GM23338 (cell line): ENCODE measurements at places on chromosomes 5 and 9. TPM values are rescaled to one million over a fixed set of nuclear protein-coding genes. Genes with fewer than 3 reads are reported as not detected.

- H3K4me1 ChIP-seq, result no peaks in the 10 kb centered on the region
- no peak overlapping the region for H3K27ac ChIP-seq
- H3K36me3 ChIP-seq, result no peaks in the 10 kb centered on the region
- no peak for DNase-seq
- H3K4me3 ChIP-seq, result no peak overlapping the region
- H3K27me3 ChIP-seq, result no peaks in the 10 kb centered on the region
Measured at GRCh38 chr5:172549696-172550095, 91.4 kb upstream of the NEURL1B start.

DNA sequence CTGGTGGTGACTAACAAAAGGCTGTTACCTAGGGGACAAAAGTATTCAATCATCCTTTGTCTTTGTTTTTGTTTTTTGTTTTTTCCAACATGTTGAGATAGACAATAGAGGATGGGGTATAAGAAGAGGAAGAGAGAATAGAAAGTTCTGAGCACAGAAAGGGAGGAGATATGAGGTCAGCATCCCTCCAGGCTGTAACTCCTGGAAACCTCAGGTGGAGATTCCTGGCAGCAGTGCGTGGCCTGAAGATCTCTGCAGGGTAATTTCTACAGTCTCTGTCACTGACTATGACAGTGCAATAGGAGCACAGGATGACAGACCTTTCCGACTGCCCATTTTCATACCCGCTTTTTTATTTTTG lies 112.1 kb downstream of the ADRB2 start:
- no peak overlapping the region for H3K27ac ChIP-seq
- no peak overlapping the region for H3K4me3 ChIP-seq
- no peak for DNase-seq
- H3K4me1 ChIP-seq, result no peaks in the 10 kb centered on the region
- no peaks in the 10 kb centered on the region for H3K36me3 ChIP-seq
- no peaks in the 10 kb centered on the region for H3K27me3 ChIP-seq

DNA sequence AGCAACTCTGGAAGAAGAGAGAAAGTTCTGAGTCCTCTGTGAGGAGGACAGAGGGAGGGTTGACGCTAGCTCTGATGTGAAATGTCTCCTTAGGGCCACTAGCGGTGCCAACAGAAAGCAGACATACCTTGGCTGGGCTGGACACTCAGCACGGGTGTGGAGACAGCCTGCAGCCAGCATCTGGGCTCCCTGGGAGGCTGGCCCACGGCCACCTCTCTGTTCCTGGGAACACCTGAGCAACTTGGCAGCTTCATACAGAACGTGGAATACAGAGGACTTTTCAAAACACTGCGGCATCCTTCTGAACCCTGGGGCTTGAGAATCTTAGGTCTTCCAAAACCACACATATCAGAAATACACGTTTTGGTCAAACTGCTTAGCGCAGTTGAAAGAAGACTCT lies 269.1 kb downstream of the FSTL4 start:
- H3K27me3 ChIP-seq, result no peaks in the 10 kb centered on the region
- peaks cover 36% of the 10 kb centered on the region for H3K4me1 ChIP-seq
- DNase-seq, result no peak
- no peaks in the 10 kb centered on the region for H3K36me3 ChIP-seq
- no peak overlapping the region for H3K27ac ChIP-seq

HAPLN1 gene
- total RNA-seq, result 3.6 and 4.0 TPM in 2 replicates

GRCh38 chr9:132712753-132713152 lies 42.5 kb downstream of the GTF3C4 start:
- H3K4me1 ChIP-seq, result no peaks in the 10 kb centered on the region
- no peak overlapping the region for H3K4me3 ChIP-seq
- no peak for DNase-seq
- H3K27me3 ChIP-seq, result no peaks in the 10 kb centered on the region

- H3K36me3 ChIP-seq, result no peaks in the 10 kb centered on the region
- H3K27ac ChIP-seq, result no peak overlapping the region
- H3K4me1 ChIP-seq, result peaks cover 15% of the 10 kb centered on the region
- peaks cover 21% of the 10 kb centered on the region for H3K27me3 ChIP-seq
Measured at GRCh38 chr9:129570450-129571297, 50.2 kb downstream of the C9orf50 start.

- peaks cover 60% of the 10 kb centered on the region for H3K4me1 ChIP-seq
- no peaks in the 10 kb centered on the region for H3K36me3 ChIP-seq
- no peak overlapping the region for H3K4me3 ChIP-seq
- H3K27ac ChIP-seq, result no peak overlapping the region
Measured at GRCh38 chr5:139635606-139636206, 12.4 kb upstream of the CXXC5 start.

DNA sequence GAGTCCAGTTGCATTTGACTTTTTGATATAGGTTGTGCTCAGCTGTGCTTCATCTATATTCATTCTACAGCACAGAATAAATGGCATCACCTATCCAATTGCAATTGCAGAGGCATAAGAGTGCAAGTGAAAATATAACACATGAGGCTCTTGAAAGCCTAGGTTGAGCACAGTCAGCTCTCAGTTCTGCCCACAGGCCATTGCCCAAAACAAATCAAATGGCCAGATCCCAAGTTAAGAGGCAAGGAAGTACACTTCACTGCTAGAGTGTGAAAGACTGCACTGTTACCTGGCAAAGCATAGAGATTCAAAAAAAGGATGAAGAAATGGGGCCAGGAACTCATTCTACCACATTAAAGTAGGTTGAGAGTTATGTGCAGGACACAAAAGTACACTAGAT lies 305.5 kb upstream of the SEMA6A start:
- no peak for DNase-seq
- no peaks in the 10 kb centered on the region for H3K27me3 ChIP-seq
- H3K4me1 ChIP-seq, result no peaks in the 10 kb centered on the region

GRCh38 chr9:132587592-132587955 lies 5.2 kb downstream of the BARHL1 start:
- H3K27me3 ChIP-seq, result peaks cover 100% of the 10 kb centered on the region
- H3K4me1 ChIP-seq, result peaks cover 61% of the 10 kb centered on the region
- no peak overlapping the region; the same call in 1 of the 2 replicates for H3K4me3 ChIP-seq

GRCh38 chr9:3541206-3541605 lies 15.4 kb upstream of the RFX3 start:
- no peaks in the 10 kb centered on the region for H3K27me3 ChIP-seq
- no peaks in the 10 kb centered on the region for H3K36me3 ChIP-seq
- H3K4me3 ChIP-seq, result no peak overlapping the region
- H3K4me1 ChIP-seq, result no peaks in the 10 kb centered on the region

BAAT gene
- total RNA-seq, result 0.14 and 0.58 TPM in 2 replicates

DNA sequence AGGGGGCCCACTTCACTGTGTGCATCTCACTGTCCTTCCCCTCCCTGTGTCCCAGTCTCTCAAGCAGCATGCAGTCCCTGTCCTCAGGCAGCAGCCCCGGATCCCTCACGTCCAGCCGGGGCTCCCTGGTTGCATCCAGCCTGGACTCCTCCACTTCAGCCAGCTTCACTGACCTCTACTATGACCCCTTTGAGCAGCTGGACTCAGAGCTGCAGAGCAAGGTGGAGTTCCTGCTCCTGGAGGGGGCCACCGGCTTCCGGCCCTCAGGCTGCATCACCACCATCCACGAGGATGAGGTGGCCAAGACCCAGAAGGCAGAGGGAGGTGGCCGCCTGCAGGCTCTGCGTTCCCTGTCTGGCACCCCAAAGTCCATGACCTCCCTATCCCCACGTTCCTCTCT lies 62.8 kb upstream of the RARS1 start:
- H3K27me3 ChIP-seq, result no peaks in the 10 kb centered on the region
- H3K27ac ChIP-seq, result no peak overlapping the region
- H3K4me3 ChIP-seq, result no peak overlapping the region
- no peaks in the 10 kb centered on the region for H3K36me3 ChIP-seq

DNA sequence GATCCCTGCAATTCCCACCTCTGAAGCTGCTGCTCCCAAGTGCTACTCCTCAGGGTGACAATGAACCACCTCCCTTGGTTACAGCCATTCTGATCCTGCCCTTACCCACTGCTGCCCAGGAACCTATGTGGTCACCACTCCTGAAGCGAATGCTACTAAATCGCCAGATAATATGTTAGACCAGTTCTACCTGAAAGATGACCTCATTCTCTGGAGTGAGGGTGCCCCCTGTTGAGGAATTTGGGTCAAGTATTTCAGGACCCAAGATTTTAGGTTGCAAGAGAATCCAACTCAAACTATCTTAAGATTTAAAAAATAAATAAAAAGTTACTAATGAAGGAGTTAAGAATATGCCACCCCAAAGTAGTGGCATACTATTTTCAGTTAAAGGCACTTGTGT lies 5.8 kb upstream of the SNAPC3 start:
- H3K27ac ChIP-seq, result no peak overlapping the region
- no peak overlapping the region for H3K4me3 ChIP-seq
- H3K4me1 ChIP-seq, result 0 out of 2 replicates have a peak, but pooled peaks cover 6% of the 10 kb centered on the region
- DNase-seq, result peak; percentile 76
- H3K36me3 ChIP-seq, result no peaks in the 10 kb centered on the region

DNA sequence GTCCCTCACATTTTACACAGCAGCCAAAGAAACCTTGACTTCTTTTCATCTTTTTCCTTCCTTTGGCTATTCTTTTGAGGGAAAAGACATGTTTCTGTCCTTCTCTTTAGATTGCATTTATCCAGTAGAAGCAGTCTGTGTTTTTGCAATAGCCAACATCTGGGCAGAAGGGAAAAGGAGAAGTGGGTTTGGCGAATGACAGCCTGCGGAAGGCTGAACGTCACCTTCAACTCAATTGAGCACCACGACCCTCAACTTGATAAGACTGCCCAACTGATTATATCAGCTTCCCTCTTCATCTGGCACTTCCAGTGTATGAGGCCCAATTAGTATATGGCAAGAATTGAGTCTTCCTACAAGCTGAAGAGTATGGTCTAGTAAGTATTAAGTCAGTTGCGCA lies 1997.6 kb upstream of the WWC1 start:
- no peaks in the 10 kb centered on the region for H3K27me3 ChIP-seq
- H3K4me1 ChIP-seq, result no peaks in the 10 kb centered on the region
- no peak for DNase-seq
- no peak overlapping the region for H3K4me3 ChIP-seq
- H3K27ac ChIP-seq, result no peak overlapping the region

FLT4 gene
- total RNA-seq, result 13.8 and 17.3 TPM in 2 replicates

DNA sequence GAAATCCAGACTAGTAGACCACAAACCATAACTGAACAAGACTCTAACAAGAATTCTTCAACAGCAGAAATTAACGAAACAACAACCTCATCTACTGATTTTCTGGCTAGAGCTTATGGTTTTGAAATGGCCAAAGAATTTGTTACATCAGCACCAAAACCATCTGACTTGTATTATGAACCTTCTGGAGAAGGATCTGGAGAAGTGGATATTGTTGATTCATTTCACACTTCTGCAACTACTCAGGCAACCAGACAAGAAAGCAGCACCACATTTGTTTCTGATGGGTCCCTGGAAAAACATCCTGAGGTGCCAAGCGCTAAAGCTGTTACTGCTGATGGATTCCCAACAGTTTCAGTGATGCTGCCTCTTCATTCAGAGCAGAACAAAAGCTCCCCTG lies 68.6 kb downstream of the VCAN start:
- H3K27ac ChIP-seq, result no peak overlapping the region
- no peaks in the 10 kb centered on the region for H3K27me3 ChIP-seq
- H3K4me3 ChIP-seq, result no peak overlapping the region
- peaks cover 31% of the 10 kb centered on the region for H3K36me3 ChIP-seq

- H3K27me3 ChIP-seq, result peaks cover 12% of the 10 kb centered on the region
- H3K4me1 ChIP-seq, result peaks cover 4% of the 10 kb centered on the region; the same call in 1 of the 2 replicates
- no peak overlapping the region for H3K4me3 ChIP-seq
Measured at GRCh38 chr9:129612123-129612522, 8.8 kb downstream of the C9orf50 start.

PCDHGB4 gene
- total RNA-seq, result 13.0 and 16.6 TPM in 2 replicates

SARDH gene
- 9.8 and 10.4 TPM in 2 replicates for total RNA-seq

- no peaks in the 10 kb centered on the region for H3K36me3 ChIP-seq
- H3K4me1 ChIP-seq, result peaks cover 5% of the 10 kb centered on the region; the same call in 1 of the 2 replicates
- H3K27ac ChIP-seq, result no peak overlapping the region
- no peak overlapping the region for H3K4me3 ChIP-seq
Measured at GRCh38 chr5:76345582-76345981, 57.5 kb upstream of the IQGAP2 start.

GRCh38 chr9:128898382-128898781 lies 16.4 kb downstream of the LRRC8A start:
- H3K4me3 ChIP-seq, result no peak overlapping the region
- peaks cover 11% of the 10 kb centered on the region for H3K36me3 ChIP-seq
- peaks cover 11% of the 10 kb centered on the region; the same call in 1 of the 2 replicates for H3K4me1 ChIP-seq
- no peaks in the 10 kb centered on the region for H3K27me3 ChIP-seq
- DNase-seq, result no peak
- H3K27ac ChIP-seq, result no peak overlapping the region

GRCh38 chr9:14251154-14252071 lies 62.5 kb downstream of the NFIB start:
- 0 out of 2 replicates have a peak overlapping the region, but pooled peaks have one; percentile 3 for H3K27ac ChIP-seq
- H3K27me3 ChIP-seq, result no peaks in the 10 kb centered on the region
- peaks cover 22% of the 10 kb centered on the region for H3K4me1 ChIP-seq
- peak; percentile 65 for DNase-seq
- H3K36me3 ChIP-seq, result no peaks in the 10 kb centered on the region

MTREX gene
- 94.9 and 97.0 TPM in 2 replicates for total RNA-seq

- no peaks in the 10 kb centered on the region for H3K4me1 ChIP-seq
- no peak overlapping the region for H3K4me3 ChIP-seq
- H3K36me3 ChIP-seq, result no peaks in the 10 kb centered on the region
- no peak for DNase-seq
- no peak overlapping the region for H3K27ac ChIP-seq
Measured at GRCh38 chr9:73349476-73349875, 197.8 kb downstream of the ANXA1 start.

DNA sequence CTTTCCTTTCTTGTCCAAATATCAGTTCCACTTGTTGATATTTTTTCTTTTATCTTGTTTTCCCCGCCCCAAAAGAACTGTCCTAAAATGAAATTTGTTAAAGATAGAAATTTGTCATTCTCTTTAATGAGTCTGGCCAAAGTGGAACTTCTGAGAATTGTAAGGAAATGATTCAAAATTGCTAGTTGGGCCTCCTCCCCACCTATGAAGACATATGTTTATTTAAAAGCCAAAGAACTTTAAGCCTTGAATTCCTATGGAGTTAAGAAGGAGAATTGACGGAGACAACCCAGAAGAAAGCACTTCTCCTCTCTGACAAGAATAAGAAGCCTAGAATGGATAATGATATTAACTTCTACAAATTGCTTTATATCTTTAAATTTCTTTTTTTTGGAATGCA lies 59.1 kb upstream of the ALDH1A1 start:
- H3K27ac ChIP-seq, result no peak overlapping the region
- DNase-seq, result no peak
- H3K36me3 ChIP-seq, result no peaks in the 10 kb centered on the region

TMEM174 gene
- total RNA-seq, result not detected in 2 replicates

GRCh38 chr5:147372191-147372590 lies 137.4 kb downstream of the STK32A start:
- no peak overlapping the region for H3K4me3 ChIP-seq
- peaks cover 3% of the 10 kb centered on the region; the same call in 1 of the 2 replicates for H3K4me1 ChIP-seq
- no peak for DNase-seq
- H3K27ac ChIP-seq, result no peak overlapping the region
- no peaks in the 10 kb centered on the region for H3K27me3 ChIP-seq

- H3K27ac ChIP-seq, result no peak overlapping the region
- peaks cover 8% of the 10 kb centered on the region; the same call in 1 of the 2 replicates for H3K27me3 ChIP-seq
- no peak for DNase-seq
- H3K4me3 ChIP-seq, result no peak overlapping the region
- 0 out of 2 replicates have a peak, but pooled peaks cover 3% of the 10 kb centered on the region for H3K4me1 ChIP-seq
Measured at GRCh38 chr9:93099551-93100275, 3.7 kb downstream of the CARD19 start.

PLEKHG4B gene
- 43.7 and 54.8 TPM in 2 replicates for total RNA-seq
